KBM-7 (cell line): ENCODE measurements at places on chromosomes 2 and 18.

DNA sequence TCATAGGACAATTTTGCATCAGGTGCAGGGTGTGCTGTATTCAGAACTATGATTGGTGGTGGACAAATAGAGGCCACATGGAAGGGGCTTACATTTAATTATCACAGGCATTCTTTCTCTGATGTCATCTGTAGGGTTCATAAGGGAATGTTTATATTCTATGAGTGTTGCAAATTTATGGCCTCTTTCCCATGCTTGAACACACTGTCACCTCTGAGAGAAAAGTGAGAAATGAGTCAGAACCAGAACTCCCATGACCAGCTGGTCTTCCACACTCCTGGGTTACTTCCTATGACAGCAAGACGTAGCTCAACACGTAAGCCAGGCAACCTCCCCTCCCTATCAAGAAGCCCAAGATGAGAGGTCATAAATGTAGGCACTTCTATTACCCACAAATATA, 310.8 kb downstream of the PIEZO2 start:
- no peak for DNase-seq

DNA sequence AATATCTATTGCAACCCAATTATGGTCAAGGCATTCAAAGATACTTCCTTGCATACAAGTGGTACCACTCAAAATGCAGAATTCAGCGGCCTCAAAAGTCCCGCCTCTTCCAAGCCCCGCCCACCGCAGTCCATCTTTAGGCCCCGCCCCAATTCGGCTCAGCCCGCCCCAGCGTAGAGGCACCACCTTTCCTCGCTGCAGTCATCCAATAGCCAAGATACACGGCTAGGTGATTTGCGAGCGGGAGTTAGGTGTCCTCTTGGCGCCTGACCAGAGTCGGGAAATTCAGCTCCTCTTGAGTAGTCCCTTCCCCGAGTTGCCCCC, 431 bp upstream of the SEC11C start:
- DNase-seq, result peak; percentile 93

- peak; percentile 25 for DNase-seq
These were observed 35.8 kb downstream of the SH3RF3 start for GRCh38 chr2:109164739-109165221.

- DNase-seq, result no peak
These were observed 35.4 kb downstream of the CACNB4 start for GRCh38 chr2:152063325-152063924.

DNA sequence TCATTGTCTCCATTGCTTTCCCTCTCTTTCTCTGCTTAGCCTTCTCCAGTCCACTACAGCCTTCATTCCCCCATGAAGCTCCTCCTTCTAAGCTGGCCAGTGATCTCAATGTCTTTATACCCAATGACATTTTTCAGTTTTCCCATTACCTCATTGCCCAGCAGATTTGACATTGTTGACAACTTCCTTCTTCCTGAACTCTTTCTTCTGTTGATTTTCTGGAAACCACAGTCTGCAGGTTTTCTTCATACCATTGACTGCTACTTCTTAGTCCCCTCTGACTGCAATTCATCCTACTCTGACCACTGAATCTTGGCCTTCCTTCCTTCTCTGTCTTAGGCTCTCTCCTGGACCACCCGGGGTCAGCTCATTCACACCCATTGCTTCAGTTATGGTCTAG, 22.9 kb upstream of the SPP2 start:
- no peak for DNase-seq

DNA sequence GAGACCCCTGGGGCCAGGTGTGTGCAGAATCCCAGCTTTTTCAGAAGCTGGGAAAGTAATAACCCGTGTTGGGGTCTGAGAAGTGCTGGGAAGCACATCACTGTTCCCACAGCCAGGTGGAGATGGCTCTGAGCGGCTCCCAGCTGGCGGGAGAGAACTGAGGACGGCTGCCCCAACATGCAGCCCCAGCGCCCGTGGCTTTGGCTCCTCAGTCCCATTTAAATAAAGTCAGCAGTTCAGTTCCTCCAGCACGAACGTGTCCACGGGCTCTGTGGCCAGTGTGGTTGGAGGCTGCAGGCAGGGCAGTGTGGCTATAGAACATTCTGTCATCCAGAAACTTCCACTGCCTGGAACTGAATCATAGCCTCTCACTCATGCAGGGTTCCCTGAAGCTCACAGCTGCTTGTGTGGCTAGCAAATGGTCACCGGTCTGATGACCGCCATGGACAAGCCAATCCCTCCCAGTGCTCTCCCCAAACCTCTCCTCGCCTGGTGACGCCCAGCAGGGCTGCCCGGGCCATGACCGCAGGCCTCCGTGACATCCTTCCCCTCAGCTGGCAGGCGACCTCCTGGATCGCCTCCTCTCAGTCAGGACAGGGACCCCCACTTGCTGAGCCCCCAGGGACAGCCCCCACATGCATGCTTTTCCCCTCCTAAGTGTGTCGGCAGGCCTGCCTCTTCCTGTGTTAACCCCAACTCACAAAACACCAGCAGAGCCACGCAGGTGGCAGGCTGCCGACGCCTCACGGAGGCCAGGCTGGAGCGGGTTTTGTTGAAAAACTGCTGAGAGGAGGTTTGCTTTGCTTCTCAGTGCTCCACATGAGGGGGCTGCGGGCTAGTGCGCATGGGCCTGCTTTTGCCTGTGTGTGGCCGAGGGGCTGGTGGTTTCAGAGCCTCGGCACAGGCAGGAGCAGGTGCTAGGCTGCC, 1.3 kb downstream of the RTP5 start:
- no peak for DNase-seq

DNA sequence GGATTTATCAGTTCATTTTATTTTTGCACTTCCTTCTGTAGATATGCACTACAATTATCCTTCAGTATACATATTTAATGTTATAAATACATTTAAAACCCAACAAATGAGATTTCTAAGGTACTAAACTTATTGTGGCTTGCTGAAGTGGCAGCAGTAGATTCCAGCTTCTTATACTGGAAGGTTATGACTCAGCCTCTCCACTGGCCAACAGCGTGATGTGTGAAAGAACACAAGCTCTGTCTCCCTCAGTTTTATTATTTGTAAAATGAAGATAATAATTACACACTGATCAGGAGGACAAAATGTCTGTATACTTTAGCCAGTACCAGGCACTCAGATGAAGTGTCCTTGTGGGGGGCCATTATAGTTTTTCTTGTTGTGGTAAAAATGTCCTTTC, 1147.1 kb downstream of the CNTNAP5 start:
- no peak for DNase-seq

DNA sequence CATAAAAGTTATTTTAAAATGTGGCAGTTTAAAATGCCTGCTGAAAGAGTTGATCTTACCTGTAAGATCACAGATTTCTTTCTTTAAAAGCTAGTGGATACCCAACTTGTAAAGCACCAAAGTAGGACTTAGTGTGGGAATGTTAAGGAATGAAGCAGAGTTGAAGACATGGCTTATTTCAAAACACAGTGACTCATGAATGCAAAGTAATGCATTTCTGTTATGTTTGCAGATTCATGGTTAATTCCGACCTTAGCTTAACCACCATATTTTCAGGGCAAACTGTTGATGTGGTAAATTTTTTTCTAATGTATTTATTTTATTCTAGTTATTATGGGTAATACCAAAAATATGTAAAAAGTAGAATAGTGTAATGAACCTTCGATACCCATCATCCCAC, 206.8 kb upstream of the FOSL2 start:
- DNase-seq, result no peak

DNA sequence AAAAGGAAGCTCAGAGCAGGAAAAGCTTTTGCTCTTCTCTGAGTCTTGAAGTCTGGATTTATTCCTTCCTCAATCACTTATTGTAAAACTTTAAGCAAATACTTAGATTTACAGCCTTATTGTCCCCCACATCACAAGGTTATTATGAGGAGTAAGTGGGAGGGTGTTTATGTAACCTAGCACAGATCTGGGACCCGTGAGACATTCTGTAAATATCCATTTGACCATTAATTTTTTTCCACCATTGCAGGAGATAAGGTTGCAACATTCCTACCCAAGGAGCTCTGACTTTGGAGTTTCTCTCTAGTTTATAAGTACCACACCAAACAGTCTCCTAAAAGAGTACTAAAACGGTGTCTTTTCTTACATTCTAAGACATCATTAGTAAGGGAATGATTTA, 52.1 kb upstream of the CTIF start:
- no peak for DNase-seq

DNA sequence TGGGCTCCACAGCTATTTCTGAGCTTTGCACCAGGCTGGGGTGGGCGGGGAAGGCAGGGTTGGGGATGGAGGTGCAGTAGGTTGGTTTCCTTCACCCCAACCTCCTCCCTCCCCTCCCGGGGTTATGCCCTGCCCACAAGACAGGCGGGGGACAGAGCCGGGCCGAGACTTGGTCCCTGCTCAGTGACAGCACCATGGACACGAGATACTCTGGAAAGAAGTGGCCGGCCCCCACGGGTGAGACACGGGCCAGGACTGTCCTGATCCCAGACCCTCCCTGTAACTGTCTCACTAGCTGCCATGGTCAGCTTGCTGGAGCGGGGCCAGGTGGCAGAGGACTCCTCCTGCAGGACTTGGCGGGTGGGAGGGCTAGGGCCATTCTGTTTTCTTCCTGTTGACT, 59.7 kb downstream of the DYSF start:
- DNase-seq, result no peak

DNA sequence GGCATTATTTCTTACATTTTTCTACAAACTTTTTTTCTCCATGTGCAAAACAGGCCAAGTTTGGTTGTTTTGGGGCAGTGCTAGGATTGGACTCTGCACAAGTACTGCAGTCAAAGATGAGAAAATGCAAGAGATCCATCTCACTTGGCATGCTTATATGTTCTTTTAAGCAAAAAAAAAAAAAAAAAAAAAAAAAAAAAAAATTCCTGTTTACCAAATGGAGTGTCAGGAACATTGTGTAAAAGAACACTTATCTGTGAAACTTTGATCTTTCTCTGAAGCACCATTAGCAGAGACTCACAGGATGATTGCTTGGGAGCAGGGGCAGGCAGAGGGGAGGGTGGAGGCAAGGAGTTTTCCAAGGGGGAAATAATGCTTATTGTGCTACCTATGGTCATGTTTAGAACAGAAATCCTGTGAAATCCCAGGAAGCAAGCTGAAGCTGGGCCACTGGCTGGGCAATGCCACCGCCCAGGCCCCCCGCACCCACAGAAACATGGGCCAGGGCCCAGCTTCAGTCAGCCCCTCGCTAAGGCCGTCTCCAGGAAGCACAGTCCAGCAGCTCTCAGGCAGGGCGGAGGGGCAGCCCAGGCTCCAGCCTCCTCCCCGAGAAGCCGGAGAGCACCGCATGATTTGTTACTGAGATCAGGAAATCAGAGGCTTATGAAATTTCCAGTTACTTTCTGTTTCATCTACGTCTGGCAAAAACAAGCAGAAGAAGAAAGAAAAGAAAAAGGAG, 229.4 kb downstream of the ZNF516 start:
- DNase-seq, result no peak

DNA sequence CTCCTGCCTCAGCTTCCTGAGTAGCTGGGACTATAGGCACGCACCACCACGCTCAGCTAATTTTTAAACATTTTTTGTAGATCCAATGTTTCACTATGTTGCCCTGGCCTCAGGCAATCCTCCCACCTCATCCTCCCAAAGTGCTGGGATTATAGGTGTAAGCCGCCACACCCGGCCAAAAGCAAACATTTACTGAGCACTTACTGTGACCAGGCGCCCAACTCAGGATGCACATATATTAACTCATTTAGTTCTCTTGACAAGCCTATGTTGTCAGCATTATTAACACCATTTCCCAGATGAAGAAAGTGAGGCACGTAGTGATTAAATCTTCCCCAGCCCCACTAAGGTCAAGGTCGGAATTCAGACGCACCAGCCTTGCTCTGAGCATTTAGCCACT, 41.1 kb downstream of the TMEM37 start:
- no peak for DNase-seq

DNA sequence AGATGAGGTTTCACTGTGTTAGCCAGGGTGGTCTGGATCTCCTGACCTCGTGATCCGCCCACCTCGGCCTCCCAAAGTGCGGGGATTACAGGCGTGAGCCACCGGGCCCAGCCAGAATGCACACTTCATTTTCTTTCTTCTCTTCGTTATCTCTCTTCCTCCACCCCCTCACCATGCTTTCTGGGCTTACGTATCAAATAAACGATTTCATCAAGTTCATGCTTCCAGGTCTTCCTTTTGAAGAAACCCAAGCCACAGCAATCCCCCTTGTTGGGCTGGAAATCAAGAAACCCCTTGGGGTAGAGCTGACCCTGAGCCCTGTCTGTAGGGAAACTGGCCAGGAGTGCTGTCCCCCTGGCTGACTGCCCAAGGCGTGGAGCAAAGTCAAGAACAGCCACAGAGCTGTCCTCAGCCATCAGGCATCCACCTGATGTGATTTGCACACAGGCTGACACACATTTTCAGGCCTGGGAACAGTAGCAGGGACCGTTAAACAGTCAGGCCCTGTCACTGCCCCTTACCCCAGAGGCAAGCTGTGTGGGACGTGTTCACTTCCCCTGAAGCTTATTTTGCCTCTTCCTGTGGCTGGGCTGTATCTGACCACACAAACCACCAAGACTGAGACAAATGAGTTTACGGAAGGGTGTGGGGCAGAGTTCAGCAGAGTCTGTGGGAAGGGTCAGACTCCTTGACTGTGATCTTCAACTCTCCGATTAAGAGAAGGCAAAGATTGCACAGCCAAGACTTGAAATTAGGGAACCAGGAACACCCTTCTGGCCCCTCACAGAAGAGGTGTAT, 15.1 kb upstream of the NMUR1 start:
- peak; percentile 95 for DNase-seq

DNA sequence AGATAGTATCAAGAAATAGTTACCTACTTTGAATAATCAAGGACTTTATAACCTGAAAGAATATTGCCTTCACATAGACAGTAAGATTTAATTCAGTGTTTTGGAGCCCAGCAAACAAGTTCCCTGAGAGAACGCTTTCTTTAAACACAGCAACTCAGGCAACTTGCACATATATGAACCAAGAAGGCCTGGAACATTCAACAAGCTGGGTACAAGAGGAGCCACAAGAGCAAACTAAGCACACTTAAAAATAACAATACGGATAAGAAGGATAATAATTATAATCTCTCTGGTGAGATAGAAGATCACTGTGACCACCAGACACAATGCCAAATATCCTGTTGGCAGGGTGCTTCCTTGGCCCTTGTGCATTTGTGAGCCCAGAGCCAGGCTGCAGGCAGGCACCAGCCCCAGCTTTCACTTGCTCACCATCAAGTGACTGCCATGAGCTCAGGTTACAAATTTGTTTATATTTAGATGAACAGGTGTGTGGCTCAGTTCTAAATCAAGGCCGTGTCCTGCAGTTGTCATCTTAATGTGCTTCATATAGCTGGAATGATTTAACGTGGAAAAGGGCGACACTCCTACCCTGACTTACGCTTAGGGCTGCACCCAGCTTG, 446.6 kb downstream of the IRS1 start:
- DNase-seq, result no peak
